ENCODE measurements at places on chromosomes 4 and X.

GRCh38 chrX:3143043-3143799 lies 102.0 kb downstream of the ARSF start:
- no peak for DNase-seq

GRCh38 chr4:101337688-101338087 lies 9.6 kb downstream of the PPP3CA start:
- no peak for DNase-seq

DNA sequence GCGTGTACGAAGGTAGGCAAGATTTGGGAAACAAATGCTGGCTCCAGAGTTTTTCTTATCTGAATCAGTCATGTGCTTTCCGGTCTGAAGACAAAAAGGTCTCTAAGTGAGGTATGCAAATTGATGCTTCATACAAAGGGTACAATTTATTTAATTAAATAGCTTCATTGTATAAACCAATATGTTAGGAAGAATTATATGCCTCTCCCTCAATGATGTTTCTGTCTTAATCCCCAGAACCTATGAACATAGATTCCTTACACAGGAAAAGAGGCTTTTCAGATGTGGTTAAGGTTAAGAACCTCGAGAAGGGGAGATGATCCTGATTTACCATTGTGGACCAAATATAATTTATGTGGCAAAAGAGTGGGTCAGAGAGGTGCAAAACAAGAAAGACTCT lies 543.5 kb upstream of the PCDH10 start:
- no peak for DNase-seq

GRCh38 chrX:21373001-21373400 lies 1.2 kb upstream of the CNKSR2 start:
- no peak for DNase-seq

GRCh38 chrX:40283981-40284380 lies 186.2 kb upstream of the BCOR start:
- no peak for DNase-seq

DNA sequence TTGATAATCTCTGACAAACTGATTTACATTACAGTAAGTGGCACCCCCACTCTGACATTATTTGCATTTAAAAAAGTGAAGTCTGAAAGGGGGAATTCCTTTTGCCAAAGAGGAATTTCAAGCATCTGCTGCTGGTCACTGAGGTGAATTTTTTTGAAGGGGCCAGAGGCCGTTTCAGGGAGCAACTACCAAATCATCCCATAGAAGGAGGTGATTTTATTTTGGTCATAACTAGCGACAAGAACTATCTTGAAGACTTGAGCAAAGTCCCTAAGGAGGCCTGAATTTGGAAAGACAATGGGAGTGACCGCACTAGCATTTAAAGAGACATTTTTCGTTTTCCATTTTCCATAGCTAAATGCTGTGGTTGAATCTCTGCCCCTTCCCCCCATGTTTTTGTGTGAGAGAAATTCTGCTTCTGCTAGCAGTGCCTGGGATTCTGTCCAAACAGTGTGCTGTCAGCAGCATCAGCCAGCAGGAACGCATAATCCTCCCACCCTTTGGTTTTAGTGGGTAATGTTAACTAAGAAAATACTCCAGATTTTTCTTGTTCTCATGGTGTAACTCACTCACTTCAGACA lies 110.1 kb upstream of the MED14 start:
- no peak for DNase-seq

GRCh38 chrX:9829308-9830267 lies 43.4 kb downstream of the SHROOM2 start:
- DNase-seq: no peak

DNA sequence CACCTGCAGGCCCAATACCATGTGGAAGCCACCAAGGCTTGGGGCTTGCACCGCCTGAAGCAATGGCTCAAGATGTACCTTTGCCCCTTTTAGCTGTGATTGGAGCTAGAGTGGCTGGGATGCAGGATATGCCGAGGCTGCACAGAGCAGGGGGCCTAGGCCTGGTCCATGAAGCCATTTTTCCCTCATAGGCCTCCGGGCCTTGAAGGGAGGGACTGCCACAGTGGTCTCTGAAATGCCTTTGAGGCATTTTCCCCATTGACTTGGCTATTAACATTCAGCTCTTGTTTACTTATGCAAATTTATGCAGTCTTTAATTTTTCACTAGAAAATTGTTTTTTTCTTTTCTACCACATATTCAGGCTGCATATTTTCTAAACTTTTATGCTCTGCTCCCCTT lies 203.2 kb upstream of the HHIP start:
- DNase-seq: no peak

DNA sequence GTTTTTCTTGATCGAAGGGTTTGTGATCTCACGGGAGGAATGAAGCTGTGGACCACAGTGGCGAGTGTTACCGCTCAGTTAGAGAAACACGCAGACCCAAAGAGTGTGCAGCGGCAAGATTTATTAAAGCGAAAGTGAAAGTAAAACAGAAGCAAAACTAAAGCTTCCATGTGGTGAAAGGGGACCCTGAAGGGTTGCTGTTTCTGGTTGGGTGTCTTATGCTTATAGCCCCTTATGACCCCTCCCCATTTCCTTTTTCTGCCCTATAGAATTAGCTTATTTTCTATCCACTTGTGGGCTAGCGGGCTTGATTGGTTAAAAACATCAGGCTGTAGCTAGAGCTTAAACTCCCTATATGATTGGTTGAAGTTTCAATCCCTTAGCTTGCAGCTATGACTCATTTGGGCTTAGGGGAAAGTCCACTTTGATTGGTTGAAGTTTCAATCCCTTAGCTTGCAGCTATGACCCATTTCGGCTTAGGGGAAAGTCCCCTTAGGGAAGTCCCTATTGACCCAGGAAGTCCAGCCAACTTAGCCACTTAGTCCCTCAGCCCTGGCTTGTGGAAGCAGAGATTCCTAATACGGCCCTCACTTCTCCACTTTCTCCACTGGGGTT lies 171.2 kb upstream of the NWD2 start:
- no peak for DNase-seq

DNA sequence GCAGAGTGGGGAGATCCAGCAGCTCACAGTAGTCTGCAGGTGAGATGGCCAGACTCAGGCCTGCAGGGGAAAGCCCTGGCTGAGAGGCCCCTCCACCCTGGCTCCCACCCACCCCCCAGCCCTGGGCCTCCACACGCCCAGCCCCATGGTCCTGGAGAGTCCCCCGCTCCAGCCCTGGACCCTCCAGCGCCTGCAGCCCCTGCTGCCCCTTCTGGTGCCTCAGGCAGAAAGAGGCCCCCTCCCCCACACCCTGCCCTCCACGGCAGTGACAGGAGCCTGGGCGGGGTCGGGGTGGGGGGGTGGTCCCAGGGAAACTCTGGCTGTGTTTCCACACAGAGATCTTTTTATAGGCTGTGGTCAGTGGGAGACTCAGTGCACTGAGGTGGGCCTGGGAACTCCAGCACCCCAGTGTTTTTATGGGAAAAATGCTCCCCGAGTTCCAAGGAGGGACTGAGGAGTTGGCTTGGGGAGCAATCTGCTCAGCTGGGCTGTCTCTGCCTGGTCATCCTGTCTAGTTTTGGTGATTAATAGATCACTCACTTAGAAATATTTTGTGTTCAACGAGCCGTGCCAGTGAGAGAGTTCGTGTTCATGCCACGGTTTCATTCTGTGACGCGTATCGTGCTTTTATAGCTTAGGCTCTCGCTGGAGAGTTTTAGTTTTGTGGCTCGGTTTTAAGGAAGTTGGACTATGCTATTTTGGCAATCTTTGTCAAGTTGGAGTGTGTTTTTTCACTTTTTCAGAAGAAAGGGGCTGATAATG lies 53.1 kb upstream of the HGFAC start:
- no peak for DNase-seq

- no peak for DNase-seq
Measured at GRCh38 chr4:164373021-164373420, 380.9 kb upstream of the SMIM31 start.

DNA sequence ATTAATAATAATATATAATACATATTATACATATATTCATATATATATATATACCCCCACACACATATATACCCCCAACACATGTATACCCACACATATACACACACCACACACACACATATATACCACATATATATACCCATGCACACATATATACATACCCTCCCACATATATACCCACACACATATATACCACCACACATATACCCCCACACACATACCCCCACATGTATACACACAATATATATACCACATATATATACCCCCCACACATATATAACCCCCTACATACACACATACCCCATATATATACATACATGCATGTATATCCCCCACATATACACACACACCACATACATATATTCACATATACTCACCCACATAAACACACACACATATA lies 52.0 kb downstream of the NSG1 start:
- DNase-seq: no peak

DNA sequence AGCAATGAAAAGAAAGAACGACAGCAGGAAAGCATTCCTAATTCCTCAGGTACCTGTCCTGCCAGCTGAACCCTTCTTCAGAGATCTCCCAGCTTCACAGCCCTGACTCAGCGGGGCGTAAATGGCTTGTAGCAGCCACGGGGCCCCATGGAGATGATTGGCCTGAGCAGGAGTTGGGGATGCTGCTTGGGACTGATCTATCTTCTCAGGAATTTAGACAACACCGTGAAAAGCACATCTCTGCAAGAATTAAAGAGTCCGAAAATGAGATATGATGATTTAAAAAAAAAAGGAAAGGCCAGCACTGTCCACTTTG lies 22.5 kb upstream of the SLC25A4 start:
- no peak for DNase-seq

GRCh38 chr4:101753721-101754120 lies 36.8 kb upstream of the BANK1 start:
- DNase-seq: no peak

DNA sequence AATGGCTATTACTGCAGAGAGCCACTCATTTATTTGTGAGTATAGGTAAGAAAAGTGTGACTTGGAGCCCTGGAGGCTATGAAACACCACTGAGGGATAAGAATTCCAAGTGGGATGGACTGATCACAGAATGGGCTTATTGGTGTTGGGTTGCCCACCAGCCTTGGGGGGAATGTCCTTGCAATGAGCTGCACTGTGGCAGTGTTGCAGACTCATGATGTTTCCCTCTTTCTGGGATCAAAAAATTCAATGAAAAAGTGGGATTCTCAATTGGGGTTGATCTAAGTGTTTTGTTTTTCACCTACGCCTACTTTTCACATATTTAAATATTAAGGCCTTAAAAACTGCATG lies 1024.5 kb upstream of the PCDH10 start:
- no peak for DNase-seq

DNA sequence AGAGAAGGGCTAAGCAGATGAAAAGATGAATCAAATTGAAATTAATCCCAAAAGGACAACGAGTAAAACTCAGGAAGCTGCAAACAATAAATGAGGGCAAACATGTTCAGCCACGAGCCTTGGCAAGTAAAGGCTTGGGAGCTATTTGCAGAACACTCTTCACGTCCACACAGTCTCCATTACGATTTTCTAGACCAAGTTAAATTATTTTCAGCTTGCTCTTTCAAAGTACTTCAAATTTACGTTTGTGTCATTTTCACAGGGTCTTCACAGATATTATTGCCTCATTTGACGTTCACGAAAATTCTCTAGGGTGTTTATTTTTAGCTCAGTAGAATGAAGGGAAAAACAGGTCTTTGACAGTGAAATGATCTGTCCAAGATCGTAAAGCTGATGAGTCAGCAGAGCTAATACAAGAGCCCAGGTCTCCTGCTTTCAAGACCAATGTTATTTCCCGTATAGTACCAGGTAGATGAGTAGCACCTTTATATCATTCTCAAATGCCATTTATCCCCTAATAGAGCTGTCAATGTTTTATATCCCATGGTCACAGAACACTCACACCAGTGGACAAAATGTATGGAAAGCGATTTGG lies 20.9 kb downstream of the KLB start:
- no peak for DNase-seq

DNA sequence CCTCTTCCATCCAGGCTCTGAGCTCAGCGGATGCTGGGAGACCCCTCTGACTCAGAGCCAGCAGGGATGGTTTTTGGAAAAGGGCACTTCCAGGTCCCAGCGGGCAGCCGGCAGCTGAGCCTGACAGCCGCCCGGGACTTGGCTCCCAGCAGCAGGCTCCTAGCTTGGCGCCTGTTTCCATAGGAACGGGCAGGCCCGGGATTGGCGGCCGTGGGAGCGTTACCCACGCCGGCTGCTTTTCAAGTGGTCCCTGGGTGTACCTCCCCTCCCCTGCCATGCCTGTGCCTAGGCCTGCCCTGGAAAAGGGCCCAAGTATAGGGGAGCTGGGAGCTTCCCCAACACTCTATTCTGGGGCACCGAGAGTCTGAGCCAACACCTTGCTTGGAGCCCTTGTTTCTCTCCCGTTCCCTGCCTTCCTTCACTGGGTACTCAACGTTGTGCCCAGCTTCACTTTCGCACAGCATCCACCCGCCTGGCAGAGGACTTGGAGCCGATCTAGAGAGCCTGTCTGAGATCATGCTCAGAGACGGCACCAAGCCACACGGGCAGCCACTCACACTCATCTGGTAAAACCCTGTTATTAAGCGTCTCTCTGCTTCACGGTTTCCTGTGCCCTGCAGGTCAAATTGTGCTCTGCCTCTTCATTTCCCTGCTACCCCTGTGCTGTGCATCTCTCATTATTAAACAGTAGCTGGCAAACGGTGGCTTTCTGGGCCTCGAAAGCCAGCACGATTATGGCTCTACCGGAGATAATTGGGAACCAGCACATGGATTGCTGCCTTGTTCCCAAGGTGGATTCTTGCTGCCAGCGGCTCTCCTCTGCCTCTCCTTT lies 521.5 kb downstream of the BCOR start:
- DNase-seq: peak; percentile 37

DNA sequence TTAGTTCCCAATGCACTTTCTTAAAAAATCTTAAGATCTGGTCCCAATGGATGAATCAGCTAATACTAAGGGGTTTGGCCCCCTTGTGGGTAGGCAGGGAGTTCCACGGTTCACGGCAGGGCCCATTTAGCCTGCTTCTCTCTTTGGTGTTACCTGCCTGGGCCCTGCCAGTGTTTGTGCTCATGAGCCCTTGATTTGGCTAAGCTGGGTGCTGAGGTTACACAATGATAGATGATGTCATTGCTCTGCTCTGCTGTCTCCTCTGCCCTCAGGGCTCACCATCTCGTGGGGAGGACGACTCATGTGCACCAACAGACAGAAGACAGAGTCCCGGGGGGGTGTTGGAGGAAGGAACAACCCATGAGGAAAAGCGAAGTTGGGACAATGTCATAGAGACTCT lies 24.4 kb downstream of the RTL5 start:
- no peak for DNase-seq

- DNase-seq: no peak
Measured at GRCh38 chr4:48337731-48338130, 3.6 kb upstream of the SLAIN2 start.

GRCh38 chrX:71215338-71215912 lies 7.6 kb upstream of the GJB1 start:
- no peak for DNase-seq
